RWPE2 (cell line): ENCODE measurements at places on chromosomes 12 and 14.

GRCh38 chr12:55822228-55822627 is 4.4 kb downstream of the ORMDL2 start:
- no peak for DNase-seq

DNA sequence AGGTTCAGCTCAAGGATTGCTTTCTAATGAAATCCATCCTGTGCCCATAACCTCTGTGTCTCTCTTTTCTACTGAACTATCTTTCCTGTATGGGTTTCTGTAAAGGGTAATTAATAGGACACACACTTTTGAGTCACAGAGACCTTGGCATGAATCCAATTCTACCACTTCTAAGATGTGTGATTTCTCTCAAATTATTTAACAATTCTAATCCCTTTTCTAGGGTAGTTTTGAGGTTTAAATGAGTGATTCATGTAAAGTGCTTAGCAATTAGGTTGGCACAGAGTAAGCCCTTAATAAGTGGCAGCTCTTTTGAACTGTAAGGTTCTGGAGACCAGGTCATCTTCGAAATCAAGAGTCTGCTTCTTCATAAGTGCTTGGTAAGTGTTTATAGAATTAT is 202.7 kb downstream of the RASSF9 start:
- no peak for DNase-seq

DNA sequence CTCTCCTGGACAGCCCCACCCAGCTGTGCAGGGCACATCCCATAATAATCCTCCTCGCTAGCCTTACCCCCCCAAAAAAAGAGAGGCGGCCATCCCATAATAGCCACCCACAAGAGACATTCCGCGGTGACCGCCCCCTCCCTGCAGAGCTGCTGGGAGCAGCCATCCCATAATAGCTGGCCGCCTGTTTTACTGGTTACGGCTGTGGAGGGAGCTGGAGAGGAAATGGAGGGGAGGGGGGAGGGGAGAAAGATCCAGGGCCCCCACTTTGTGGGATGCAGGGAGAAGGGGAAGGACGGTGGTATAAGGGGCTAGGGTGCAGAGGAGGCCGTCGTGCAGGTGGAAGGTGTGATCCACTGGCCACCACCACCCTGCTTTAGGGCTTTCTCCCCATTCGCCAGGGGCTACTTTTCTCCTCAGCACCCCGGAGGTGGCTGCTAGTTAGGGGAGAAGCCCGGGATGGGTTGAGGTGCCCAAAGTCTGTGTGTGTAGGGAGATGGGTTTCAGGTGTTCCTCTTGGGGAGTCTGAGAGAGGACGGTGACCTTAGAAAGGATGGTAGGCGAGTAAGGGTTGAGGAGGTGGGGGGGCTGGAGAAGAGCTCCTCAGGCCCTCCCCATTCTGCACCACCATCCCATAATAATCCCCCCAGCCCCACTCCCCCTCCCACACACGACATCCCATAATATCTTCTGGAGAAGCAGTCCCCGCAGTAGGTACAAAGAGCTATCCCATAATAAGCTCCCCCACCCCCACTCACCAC is 6.0 kb upstream of the CHD4 start:
- DNase-seq: peak; percentile 85

DNA sequence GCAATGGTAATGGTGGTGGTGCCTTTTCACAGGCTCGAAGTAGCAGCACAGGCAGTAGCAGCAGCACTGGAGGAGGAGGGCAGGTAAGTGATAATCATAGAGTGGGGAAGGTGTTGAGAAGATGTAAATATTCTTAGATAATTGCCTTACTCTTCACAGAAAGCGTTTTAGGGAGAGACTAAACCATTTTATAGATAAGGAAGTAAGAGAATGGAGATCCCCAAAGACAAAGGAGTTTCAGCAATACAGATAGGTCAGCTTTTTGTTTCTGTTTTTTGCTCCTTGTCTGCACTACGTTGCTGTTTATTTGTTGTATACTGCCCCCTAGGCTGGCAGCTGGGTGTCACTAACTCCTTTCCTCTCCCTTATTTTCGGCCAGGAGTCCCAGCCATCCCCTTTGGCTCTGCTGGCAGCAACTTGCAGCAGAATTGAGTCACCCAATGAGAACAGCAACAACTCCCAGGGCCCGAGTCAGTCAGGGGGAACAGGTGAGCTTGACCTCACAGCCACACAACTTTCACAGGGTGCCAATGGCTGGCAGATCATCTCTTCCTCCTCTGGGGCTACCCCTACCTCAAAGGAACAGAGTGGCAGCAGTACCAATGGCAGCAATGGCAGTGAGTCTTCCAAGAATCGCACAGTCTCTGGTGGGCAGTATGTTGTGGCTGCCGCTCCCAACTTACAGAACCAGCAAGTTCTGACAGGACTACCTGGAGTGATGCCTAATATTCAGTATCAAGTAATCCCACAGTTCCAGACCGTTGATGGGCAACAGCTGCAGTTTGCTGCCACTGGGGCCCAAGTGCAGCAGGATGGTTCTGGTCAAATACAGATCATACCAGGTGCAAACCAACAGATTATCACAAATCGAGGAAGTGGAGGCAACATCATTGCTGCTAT is 2.0 kb downstream of the SP1 start:
- peak; percentile 77 for DNase-seq

- no peak for DNase-seq
Observed at GRCh38 chr14:105456736-105457617, 17.6 kb upstream of the CRIP2 start.

GRCh38 chr12:75939016-75939642 is 92.4 kb downstream of the PHLDA1 start:
- DNase-seq: no peak

- DNase-seq: no peak
Observed at GRCh38 chr12:69623970-69624369, 13.3 kb upstream of the LRRC10 start.

- DNase-seq: no peak
Observed at GRCh38 chr12:27627123-27627852, 69.0 kb upstream of the REP15 start.

GRCh38 chr12:92032101-92032500 is 113.5 kb downstream of the BTG1 start:
- no peak for DNase-seq

GRCh38 chr12:2550561-2551411 is 244.0 kb upstream of the FKBP4 start:
- no peak for DNase-seq

- DNase-seq: no peak
Observed at GRCh38 chr14:103139132-103140025, 16.1 kb downstream of the TNFAIP2 start.

DNA sequence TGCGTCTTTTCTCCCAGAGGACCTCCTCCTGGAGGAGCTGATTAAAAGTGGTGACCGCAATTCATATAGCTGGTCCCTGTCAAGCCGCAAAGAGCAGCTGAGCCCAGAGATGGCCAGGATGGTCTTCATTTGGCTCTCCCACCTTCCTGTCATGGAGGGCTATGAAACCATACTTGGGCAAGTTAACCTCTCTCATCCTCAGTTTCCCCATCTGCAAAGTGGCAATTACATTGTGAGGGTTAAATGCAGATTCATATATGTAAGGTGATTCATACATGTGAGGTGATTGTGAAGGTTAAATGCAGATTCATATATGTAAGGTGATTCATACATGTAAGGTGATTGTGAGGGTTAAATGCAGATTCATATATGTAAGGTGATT is 3.6 kb upstream of the TESC start:
- no peak for DNase-seq

DNA sequence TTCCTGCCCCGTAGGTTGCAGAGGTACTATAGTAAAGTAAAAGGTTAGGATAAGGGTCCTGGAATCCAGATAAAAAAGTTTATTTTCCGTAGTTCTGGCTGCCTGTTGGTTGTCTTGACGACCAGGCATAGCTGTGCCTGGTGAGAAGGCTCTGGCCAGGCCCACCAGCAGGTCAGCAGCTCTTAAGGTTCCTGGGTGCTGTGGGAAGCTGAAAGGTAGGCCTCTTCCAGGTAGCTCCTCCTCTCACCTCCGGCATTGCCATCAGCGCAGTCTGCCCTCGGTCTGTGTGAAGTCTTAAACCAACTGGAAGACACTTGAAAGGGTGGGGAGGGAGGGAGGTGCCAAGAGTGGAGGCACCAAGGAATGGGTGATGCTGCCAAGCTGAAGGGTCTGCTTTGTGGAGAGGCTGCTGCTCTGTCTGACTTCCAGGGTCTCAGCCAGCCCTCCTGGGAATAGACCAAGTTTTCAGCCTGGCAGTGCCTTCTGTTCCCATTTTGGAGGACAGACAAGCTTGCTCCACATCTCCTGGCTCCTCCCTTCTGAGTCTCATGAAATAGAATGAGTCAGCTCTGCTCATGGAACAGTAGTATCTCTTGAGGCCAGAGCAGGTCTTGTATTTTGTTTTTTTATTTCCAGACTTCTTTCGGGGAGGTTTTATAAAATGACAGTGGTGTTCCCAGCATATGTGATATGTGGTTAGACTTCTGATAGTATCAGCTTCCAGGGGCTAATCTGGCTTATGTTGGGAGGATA is 5.2 kb upstream of the ACADS start:
- DNase-seq: no peak

DNA sequence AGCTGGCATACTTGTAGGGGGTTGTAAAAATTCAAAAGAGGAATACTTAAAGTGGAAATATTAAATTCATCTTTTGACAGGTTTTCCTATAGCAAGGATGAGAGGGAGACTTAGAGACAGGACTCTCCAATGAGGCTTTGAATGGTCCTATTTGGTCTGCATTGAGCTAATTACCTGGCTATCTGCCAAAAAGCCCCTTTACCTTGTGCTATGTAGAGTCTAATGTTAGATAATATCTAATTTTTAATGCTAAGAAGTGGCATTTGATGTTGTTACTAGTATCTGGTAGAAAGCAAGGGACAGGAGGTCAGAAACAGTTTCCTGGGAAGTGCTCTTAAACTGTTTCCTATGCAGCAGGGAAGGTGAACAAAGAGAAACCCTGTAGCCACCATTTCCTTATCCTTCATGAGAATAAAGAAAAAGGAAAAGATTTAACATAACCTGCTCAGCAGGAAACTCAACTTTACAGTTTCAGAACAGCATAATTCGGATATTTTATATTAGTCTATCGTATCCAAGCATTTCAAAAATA is 550.0 kb downstream of the SOX5 start:
- DNase-seq: no peak

- DNase-seq: no peak
Observed at GRCh38 chr12:21054334-21054733, 76.7 kb upstream of the SLCO1B1 start.

DNA sequence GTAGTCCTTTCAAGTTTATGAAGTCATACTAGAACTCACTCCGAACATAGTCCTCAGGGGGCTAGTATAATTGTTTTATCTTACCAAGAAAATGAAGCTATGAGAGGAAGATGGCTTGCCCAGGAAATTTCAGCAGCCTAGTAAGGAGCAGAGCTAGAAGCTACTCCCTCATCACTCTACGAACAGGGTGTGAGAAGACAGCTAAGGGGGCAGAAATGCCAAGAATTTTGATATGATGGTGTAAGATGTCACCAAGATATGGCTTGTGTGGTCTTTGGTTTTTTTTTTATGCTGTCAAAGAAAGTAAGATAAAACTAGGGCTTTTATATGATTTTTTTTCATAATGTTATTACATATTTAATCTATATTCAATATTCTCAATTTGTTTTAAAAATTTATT is 47.6 kb downstream of the PRICKLE1 start:
- no peak for DNase-seq

DNA sequence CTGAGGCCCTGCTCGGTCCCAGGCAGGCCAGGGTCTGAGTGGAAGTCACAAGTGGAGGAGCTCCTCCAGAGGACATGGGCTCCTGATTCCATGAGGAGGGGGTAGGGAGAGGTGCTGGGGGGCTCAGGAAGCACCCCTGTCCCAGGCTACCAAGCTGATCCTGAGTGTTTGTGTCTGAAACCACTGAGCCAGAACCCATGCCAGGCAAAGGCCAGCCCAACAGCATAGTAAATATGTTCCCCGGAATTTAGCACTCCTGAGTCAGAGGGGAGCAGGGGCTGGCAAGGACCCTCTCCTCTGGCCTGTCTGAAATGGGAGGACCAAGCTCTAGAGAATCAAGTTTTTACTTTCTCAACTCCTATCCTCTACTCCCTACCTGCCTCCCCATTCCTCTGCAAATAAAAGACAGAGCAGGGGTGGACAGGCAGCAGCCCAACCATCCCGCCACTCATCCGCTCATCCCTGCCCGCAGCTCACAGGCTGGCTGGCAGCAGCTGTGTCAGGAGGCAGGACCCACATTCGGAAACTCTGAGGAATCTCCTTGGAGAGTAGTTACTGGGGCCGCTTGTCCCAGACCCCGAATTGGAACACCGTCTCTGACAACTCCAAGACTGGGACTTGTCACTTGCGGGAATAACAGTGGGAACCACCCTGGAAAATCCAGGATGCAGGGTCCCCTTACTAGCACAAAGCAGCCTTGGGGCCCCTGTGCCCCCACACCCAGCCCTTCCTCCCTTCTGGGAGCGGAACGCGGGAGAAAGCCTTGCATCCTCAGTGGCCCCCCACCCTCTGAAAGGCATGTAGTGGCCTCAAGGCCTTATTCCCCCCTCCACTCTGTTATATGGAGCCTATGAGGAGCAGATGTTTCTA is 102.5 kb downstream of the ZFP36L1 start:
- no peak for DNase-seq

- DNase-seq: no peak
Observed at GRCh38 chr12:11209113-11209512, 22.4 kb upstream of the TAS2R42 start.

GRCh38 chr14:26157517-26157916 is 440.3 kb downstream of the NOVA1 start:
- no peak for DNase-seq

- DNase-seq: no peak
Observed at GRCh38 chr12:124368421-124369032, 73.6 kb downstream of the RFLNA start.

DNA sequence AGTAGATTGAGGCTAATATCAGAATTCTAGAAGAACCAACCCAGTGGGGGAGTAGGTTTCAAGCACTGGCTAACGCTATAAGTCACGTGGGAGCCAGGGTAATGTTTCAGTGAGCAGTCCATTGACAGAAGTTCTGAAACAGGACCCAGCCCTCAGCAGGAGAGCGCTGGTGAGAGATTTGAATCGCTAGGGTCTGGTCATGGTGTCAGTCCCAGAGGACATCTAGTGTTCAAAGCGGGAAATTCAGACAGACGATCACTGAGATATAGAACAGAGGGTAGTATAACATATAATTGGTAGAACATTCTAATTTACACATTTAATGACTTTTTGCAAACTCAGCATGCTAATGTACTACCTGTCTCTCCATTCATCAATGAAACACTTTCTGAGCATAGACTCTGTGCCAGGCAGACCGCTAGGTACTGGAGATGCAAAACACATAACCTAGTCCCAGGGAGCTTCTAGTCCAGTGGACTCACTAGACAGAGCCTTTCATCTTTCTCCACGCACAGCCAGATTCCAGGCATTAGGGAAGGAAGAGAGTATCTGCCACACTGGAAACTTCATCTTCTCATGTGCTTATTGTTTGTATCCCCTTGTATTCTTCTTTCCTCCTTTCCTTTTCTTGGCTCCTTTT is 35.4 kb upstream of the RNASE3 start:
- DNase-seq: no peak

GRCh38 chr14:68663385-68664076 is 129.3 kb downstream of the ZFP36L1 start:
- peak; percentile 9 for DNase-seq

- no peak for DNase-seq
Observed at GRCh38 chr14:70045310-70045709, 143.4 kb downstream of the SLC8A3 start.

- peak; percentile 83 for DNase-seq
Observed at GRCh38 chr12:56158926-56159461, 835 bp downstream of the MYL6 start.

- DNase-seq: no peak
Observed at GRCh38 chr12:112837629-112838197, 46.2 kb downstream of the RPH3A start.
